ENCODE measurements at places on chromosomes 7 and 10.
A peak's percentile ranks its signal among the peaks of the same experiment; 100 is the strongest.

GRCh38 chr10:123148414-123149161 lies 652 bp downstream of the HMX2 start:
- no peak for DNase-seq

GRCh38 chr7:23470330-23471105 lies at the start of gene IGF2BP3:
IGF2BP3 (minus strand) TSS chr7:23470491; CDS start chr7:23470110, 381 bp downstream.
- peak; percentile 79 for DNase-seq

DNA sequence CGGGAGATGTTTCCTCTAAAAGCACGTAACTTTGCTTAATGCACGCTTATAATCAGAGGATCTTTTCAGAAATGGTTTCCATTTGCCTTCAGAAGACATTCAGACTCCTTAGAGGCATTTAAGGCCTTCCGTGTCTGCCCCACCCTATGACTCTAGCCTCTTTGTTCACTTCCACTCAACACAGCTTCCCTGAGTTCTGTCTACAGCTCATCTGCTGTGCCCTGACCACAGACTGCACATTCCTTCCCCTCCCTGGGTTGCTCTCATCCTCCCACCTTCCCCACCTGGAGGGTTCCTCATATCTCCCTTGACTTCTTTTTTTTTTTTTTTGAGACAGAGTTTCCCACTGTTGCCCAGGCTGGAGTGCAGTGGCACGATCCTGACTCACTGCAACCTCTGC lies 16.6 kb downstream of the FBH1 start:
- no peak for DNase-seq

DNA sequence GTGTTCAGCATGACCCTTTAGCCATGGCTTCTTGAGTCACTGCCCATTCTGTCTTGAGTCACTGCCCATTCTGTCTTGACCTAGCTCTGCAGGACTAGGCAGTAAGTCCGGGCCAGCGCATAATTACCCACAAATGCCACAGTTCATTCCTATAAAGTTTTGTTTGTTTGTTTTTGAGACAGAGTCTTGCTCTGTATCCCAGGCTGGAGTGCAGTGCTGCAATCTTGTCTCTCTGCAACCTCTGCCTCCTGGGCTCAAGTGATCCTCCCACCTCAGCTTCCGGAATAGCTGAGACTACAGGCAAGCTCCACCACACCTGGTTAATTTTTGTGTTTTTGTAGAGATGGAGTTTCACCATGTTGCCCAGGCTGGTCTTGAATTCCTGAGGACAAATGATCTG lies 32.7 kb upstream of the TARP start:
- DNase-seq = no peak

- DNase-seq = no peak
Measured at GRCh38 chr7:74525881-74526280, 72.2 kb downstream of the GTF2IRD1 start.

DNA sequence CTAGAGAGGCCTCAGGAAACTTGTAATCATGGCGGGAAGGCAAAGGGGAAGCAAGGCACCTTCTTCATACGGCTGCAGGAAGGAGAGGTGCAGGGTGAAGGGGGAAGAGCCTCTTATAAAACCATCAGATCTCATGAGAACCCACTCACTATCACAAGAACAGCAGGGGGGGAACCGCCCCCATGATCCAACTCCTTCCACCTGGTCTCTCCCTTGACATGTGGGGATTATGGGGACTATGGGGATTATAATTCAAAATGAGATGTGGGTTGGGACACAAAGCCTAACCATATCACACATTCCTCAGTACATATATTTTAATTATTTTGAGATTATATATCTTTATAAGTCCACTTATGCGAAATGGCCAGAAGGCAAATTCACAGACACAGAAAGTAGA lies 8.9 kb downstream of the HK1 start:
- no peak for DNase-seq

DNA sequence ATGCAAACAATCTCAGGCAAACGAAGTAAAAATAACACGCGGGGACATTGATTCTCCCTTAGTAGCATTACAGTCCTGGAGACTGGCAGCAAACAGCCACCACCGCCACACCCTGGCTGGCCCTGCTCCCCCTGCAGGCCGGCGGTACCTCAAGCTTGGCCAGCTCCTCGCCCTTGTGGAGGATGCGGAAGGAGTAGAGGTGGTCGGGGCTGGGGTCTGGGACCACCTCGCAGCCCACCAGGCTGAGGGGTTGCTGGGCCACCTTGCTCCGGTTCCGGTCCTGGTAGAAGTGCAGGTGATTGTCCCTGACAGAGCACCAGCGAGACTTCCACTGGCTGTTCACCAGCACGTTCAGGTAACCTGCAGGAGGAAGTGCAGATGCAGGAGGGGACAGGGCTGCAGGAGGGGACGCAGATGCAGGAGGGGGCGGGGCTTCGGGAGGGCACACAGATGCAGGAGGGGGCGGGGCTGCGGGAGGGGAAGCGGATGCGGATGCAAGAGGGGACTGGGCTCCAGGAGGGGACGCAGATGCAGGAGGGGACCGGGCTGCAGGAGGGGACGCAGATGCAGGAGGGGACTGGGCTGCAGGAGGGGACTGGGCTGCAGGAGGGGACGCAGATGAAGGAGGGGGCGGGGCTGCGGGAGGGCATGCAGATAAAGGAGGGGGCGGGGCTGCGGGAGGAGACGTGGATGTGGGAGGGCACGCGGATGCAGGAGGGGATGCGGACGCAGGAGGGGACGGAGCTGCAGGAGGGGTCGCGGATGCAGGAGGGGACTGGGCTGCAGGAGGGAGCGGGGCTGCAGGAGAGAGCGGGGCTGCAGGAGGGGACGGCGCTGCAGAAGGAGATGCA lies 65.7 kb downstream of the VWA2 start:
- DNase-seq = peak; percentile 54

DNA sequence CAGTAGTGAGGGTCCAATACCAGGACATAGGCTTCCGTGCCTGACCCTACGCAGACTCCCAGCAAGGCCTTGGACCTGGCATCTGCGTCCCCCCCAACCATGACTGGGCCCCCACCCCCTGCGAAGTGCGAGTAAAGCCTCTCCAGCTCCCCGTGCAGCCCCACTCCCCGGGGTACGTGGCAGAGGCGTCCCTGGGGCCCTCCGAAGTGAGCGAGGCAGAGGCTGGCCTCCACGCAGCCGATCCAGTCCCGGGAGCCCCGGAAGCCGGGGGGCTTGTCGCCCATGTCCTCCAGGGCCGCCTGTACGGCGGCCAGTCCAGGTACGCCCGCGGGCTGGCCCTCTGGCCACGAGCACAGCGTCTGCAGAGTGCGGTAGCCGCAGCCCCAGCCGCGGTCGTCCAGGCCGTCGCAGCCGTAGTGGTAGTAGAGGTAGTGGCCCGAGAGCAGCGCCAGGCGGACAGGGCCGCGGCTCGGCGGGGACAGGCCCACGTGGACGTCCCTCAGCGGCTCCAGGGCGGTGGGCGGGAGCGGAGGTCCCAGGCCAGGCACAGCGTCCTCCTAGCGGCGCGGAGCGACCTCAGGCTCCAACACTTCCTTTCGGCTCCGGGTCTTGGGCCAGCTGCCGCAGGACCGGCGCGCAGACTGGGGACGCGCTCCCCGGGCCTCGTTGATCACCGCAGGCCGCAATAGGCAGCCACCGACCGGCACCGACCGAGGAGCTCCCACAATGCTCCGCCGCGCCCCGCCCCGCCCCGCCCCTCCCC lies at the start of gene UFSP1:
UFSP1 (minus strand) TSS at position 728 of the 763 bp plus-strand sequence; CDS start at position 284, 444 bp downstream.
- peak; percentile 32 for DNase-seq

GRCh38 chr10:126398383-126398743 lies 10.1 kb upstream of the ADAM12 start:
- DNase-seq = no peak

DNA sequence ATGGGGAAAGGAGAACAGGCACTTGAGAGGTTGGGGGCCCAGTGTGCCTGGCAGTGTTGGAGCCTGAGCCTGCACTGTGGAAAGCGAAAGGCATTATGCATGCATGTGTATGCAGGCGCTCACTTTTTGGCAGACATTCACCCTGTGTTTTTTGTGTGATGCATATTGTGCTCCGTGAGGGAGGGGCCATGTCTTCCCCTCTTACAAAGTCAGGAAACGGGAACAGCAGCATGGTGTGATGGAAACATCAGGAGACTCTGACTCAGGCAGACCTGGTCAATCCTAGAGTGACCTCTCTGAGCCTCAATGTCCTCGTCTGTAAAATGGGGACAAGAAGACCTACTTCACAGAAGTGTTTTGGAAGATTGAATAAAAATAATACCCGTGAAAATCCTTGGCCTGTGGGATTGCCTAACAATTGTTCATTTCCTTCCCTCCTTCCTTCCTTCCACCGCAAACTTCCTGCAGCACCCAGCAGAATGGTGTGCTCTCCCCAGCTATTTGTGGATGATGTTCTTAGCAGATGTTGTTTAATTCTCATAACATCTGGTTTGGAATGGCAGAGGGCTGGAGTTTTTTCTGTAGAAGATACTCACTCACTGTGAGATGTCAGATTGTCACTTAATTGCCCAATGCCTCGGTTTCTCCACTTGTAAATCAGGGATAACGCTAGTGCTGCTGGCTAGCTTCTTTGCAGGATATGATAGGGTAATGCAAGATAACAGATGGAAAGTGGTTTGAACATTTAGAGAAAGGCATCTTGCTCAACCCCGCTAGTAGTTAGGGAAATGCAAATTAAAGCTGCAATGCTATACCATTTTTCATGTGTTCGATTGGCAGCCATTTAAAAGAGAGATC lies 39.8 kb downstream of the CDH23 start:
- no peak for DNase-seq

DNA sequence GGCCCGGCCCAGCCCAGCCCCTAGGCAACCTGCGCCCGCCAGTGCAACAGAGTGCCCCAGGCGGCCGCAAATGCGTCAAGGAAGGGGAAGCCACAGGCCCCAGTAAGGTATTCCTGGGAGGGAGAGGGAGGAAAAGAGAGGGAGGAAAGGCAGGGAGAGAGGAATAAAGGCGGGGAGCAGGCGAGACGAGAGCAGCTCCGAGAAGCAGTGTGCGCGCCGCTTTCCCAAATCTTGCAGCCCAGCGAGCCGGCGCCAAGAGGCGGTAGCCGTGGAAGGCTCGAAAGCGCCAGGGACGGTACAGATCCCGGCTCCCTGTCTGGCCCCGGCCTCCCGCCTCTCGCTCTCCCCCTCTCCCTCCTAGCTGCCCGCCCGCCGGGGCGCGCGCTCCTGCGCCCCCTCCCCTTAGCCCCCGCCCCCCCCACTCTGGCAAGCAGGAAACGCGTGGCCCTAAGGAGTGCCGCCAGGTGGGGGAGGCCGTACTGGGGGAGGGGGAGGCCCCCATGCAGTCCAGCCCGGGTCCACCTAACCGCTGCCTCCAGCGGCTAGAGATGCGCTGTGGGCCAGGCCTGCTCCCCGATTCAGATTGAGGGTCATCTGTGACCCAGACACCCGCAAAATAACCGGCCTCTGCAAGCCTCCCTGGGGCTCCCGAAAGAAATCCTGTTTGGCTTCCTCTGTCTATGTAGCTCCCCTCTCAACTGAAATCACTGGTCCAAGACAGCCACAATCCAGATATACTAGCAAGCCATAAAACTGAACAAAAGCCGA lies 4.3 kb downstream of the HOXA10 start:
- no peak for DNase-seq

DNA sequence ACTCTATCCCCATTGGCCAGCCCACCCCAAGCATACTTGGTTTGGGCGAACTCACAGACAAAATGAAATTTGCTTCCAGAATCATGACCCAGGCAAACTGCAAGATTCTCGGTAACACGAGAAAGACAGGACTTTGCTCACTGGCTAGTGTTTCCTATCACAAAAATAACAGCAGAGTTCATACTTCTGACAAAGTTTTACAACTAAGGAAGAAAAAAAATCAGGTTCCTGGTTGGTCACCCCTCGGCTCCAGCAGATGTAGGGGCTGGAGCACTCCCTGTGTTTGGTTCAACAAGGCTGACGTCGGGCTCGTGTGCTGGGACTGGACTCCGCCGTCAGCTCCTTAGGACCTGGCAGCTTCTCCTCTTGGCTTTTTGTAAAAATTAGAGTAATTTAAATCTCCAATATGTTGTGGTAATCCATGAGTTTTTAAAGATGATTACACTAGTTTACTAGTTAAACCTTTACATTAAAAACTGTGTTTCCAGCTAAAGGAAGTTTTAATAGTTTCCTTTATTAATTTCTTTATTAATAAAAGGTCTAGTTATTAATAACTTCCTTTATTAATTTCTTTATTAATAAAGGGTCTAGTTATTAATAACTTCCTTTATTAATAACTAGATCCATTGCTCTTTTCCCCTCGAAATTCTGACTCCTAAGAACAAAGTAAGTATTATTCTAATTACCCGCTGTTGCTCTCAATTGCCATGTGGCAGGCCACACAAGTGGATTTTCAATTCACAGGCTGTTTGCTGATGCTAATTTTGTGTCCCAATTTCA lies 115.6 kb upstream of the RNF32 start:
- no peak for DNase-seq

DNA sequence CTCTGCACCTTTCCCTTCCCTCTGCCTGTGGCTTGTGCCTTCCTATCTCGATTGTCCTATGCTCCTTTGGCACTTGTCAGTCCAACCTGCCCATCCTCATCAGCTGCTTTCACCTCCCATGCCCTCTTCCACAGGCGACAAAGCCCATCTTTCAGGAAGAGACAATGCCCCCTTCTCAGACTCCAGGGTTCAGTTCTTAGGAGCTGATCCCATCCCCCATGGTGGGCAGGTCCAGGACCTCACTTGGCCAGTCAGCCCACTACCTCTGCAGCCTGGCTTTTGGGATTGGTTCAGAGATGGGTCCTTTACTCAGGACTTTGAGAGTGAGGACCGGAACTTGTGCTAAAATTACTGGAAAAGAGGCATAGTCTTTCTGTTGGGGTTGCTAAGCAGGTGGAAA lies 74.0 kb upstream of the NANOS1 start:
- no peak for DNase-seq

DNA sequence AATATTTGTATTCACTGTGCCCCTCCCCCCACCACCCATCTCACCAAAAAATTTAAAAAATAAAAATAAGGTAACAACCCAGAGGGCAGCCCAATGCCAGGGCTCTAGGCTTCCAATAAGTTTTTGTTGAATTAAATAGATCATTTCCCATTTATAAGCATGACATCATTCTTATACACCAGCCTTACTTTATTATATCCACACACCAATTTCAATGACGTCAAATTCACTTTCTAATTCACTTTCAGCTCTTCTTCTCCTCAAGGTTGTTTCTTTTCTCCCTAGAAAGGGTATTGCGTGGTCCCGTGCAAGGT lies 1.2 kb upstream of the DKK1 start:
- no peak for DNase-seq

DNA sequence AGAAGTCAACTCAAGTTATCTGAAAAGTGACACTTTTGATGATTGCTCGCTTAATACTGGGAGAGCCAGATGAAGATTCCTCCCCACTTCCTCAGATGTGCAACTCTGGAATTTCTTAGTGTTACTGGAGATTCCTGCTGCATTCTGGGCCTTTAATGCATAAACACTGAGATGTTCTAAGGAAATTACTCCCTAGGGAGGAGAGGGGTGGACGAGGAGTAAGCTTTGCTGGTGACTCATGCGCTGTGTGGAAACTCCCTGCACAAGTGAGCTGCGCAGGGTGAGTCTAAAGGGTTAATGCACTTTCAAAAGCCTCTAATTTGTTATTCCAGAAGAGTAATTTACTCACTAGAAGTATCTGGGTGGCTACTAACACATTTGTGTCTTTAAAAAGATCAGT lies 46.3 kb downstream of the EGFR start:
- DNase-seq = no peak

All from DND-41 (cell line).